ENCODE measurements at places on chromosomes 16 and 17.

GRCh38 chr17:67993998-67994361 lies 2.3 kb downstream of the C17orf58 start:
- no peak for DNase-seq

DNA sequence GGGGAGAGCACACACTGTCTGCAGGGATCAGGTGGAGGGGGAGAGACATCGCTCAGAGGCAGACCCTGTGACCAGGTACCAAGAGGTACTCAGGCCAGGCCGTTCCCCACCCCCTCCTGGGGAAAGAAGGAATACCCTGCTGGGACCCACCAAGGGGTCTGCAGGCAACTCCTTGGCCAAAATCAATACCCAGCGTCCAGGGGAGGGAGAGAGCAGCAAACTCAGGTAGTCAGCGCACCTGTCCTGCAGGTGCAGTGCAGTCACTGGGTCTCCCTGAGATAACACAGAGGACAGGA lies 57.5 kb upstream of the DOC2B start:
- no peak for DNase-seq

DNA sequence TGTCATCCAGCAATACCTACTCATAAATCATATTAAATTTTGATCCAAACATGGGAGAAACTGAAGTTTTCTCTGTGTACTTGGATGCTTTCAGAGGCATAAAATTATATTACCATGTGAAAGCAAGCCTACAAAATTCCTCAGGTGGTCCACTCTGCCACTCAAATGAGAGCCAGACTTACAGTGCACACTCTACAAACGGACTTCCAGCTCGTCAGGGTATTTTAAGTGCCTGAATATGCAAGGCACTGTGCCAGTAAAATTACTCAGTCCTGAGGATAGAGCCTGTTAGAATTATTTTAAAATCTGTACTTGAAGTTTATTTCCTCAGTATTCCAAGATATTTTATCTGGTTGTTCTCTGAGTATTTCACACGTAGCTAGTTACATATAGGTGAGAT lies 54.5 kb downstream of the TENT4B start:
- no peak for DNase-seq

- no peak for DNase-seq
These were observed 105.0 kb downstream of the XYLT1 start for GRCh38 chr16:17365591-17366298.

Measured in pons (tissue), 1 donor.